ENCODE measurements at places on chromosomes 3 and 15.

- DNase-seq = no peak
Measured at GRCh38 chr3:159937561-159938166, 51.0 kb upstream of the IL12A start.

GRCh38 chr3:46694520-46694919 is 1.0 kb upstream of the ALS2CL start:
- DNase-seq = no peak

GRCh38 chr3:122004991-122005565 is 17.0 kb downstream of the ILDR1 start:
- no peak for DNase-seq

DNA sequence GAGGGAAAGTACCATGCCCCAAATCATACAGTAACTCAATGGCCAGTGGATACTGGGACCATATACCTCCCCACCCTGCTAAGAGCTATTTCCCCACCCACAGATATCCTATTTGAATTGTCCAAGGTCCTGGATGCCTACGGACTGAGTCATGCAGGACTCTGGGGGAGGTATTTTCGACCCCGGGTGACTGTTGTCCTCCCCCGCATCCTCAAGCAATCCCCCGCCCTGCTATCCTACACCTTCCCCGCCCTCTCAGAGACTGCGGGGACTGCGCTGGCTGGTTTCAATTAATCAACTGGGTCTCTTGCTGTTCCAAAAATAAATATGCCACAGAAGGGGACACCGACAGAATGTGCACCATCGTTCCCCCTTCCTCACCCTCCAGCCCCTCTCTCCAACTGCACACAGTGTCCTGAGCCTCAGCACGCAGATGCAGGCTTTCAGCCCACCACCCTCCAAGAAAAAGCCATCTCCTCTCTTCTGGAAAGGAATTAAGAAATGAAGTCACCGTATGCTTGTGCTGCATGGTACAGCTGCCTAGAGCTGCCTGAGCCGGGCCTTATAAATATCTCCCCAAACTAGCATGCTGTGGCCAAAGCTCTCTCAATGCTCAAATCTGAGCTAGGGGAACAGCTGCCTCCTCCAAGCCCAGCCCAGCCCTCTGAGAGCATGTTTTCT is 8.1 kb downstream of the CAV3 start:
- peak; percentile 39 for DNase-seq

DNA sequence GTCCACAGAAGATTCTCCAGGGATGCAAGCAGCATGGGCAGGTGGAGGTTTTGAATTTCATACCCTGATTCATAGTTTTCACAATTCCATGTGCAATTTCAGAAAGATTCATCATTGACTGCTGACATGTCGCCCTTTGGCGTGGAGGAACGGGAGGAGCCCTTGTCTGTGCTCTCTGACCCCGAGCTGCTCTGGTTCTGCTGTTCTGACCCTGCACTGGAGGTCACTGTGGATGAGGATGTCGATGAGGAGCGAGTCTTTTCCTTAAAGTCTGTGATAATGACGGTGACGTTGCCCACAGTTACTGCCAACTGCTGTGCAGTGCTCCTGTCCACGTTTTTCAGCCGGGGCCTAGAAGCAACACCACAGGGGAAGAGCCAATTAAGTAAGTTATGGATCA is 470.0 kb downstream of the SHQ1 start:
- DNase-seq = no peak

- DNase-seq = no peak
Measured at GRCh38 chr15:89802231-89802928, 12.3 kb downstream of the ANPEP start.

GRCh38 chr15:31367730-31368344 is 41.2 kb downstream of the KLF13 start:
- DNase-seq = no peak

DNA sequence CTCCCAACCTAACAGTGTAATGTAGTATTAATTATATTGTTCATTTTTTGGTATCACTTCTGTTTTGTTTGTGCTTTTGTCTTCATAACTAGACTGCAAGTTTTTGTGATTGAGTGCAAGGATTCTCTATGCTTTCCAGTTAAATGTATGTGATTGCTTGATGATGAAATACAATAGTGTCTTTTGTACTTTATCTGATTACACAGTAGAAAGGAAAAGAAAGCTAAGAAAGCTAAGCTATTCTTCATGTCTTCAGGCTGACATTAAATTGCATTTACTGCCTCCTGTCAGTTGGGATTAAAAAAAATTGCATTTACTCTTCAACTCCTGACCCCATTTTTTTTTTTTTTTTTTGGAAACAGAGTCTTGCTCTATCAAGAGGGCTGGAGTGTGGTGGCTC is 28.5 kb downstream of the RTF1 start:
- no peak for DNase-seq

DNA sequence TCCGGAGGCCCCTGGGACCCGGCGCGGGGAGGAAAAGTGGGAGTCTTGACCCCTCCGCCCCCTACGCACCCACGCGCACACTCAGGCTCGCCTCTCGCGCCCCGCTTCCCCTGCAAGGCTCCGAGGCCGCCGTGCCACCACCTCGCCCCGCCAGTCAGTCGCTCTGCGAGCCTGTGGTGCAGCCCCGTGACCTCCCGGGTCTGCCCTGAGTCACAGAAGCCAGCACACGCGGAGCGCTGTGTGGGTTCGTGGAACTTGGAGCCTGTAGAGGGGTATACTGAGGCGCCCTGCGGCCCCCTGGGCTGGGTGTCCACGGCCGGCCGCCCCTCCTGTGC is 380 bp upstream of the ALS2CL start:
- no peak for DNase-seq

DNA sequence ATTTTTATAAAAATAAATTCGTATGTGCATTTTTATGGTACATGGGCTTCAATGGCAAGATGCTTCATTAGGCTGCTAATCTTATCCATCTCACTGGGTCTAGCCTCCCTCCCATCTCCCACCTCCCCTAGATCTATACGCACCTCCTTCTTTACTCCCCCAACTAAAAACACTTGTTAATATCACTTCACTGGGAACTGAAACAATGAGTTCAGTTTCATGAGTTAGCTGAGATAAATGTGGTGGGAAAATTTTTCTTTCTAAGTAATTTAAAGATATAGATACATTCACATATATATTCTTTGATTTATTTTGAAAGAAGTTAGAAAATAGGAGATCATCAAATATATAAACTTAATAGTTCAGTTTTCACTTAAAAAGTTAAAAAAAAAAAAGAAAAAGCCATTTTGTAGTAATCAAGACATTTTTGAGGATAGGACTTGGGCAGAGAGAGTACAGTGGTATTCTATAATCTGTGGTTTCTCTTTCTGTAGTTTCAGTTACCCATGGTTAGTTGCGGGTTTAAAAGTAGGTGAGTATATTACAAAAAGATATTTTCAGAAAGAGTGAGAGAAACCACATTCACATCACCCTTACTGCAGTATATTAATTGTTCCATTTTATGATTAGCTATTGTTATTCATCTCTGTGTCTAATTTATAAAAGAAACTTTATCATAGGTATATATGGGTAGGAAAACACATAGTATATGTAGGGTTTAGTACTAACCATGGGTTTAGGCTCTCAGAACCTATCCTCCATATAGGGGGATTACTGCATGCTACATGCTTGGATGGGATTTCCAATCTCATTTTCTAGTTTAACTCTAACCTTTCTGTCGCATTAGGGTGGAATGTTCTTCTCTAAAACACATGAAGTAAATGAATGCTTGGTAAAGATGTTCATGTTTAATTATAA is 316.0 kb upstream of the CBLB start:
- DNase-seq = no peak

- no peak for DNase-seq
Measured at GRCh38 chr15:56772868-56773639, 39.7 kb upstream of the ZNF280D start.

- no peak for DNase-seq
Measured at GRCh38 chr15:98946301-98947255, 61.0 kb downstream of the PGPEP1L start.

DNA sequence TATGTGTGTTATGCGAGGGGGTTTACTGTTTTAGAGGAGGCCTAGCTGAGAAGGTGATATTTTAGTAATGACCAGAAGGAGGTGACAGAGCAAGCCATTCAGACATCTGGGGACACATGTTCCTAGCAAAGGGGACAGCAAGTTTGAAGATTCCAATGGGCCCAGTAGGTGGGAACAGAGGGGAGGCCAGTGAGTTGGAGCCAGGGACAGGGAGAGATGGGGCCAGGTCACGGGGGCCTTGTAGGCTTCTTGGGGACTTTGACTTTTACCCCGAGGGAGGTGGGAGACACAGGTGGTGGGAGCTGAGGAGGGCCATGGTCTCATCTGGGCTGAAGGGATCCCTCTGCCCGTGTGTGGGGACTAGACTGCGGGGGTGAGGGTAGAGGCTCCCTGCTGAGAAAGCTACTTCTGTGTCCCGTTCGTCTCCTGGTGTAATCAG is 72.5 kb downstream of the MGLL start:
- no peak for DNase-seq

GRCh38 chr15:65058394-65059368 is 9.1 kb downstream of the RASL12 start:
- DNase-seq = no peak

DNA sequence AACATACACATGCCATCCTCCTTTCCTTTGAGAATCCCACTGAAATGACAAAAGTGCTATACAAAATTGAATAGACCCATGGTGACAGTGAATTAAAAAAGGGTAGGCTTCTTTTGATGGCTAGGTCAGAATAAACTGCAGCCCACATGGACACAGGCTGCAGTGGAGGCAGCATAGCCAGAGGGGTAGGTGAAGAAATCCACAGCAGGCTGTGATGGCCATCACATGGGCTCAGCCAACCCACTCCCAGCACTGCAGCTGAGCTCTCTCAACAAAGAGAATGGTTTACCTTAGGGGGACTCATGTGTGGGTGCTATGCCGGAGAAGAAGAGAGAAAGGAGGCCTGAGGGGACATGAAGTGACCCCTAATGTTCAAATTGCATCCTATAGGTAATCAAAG is 331.1 kb downstream of the CHST2 start:
- DNase-seq = no peak

- DNase-seq = no peak
Measured at GRCh38 chr3:14234251-14235002, 55.8 kb downstream of the LSM3 start.

- no peak for DNase-seq
Measured at GRCh38 chr3:50435371-50436113, 67.9 kb downstream of the CACNA2D2 start.

DNA sequence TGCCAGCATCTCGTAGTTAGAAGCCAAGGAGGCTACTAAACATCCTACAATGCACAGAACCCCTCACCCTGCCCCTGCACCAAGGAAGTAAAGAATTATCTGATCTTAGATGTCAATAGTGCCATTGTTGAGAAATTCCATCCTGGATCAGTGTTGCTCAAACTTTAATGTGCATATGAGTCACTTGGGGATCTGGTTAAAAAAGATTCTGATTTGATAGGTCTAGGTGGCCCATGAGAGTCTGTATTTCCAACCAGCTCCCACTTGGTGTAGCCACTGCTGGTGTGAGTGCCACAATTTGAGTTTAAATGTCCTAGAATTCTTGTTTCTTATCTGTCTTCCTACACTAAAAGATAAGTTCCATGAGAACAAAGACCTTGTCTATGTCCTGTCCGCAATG is 43.7 kb downstream of the TMEM45A start:
- DNase-seq = no peak

DNA sequence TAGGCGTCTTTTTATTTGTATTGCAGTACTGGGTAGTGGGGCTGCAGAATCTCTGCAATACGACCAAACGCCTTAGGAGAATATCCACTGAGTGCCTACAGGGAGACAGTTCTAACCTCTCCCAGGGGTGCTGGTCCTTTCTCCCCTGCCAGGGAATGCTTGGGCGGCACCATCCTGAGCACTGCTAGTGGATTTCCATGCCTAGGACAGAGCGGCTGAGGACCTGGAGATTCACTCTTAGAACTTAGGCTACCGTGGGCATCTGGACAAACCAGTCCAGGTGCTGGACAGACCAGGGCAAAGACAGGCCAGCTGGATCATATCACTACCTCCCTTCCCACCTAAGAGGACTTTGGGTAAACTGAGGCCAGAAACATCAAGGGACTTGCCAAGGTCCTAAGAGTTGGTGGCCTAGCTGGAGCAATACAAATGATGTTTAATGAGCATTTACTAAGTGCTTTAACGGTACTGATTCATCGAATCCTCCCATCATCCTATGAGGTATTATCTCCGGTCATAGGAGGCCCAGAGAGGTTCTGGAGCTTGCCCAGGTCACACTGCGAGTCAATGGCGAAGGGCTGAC is 902 bp downstream of the TMEM44 start:
- no peak for DNase-seq

GRCh38 chr15:41331833-41332193 is 578 bp downstream of the OIP5 start:
- DNase-seq = peak; percentile 5

GRCh38 chr3:6189384-6189783 is 671.5 kb upstream of the GRM7 start:
- no peak for DNase-seq

GRCh38 chr3:51637941-51638471 is 33.0 kb upstream of the TEX264 start:
- peak; percentile 25 for DNase-seq

- DNase-seq = no peak
Measured at GRCh38 chr3:48467473-48468267, 21.1 kb downstream of the ATRIP start.

DNA sequence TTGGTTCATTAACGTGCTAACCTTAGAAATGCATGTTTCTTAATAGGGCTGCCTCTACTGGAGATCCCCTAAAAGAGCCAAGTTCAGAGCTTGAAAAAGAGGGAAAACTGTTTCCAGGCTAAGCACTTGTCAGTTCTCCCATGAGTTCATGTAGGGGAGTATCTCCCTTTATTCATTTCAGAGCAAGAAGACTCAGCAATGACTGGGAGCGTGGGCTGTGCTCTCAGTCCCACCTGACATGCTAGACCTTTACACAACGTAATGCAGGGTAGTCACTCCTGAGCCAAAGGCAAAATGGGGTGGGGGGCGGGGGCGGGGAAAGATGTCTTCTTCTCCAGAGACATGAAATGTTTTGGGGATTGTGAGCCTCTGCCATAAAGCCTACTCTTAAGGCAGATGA is 420.1 kb upstream of the MCTP2 start:
- no peak for DNase-seq

GRCh38 chr3:37742121-37742520 is 119.6 kb upstream of the CTDSPL start:
- DNase-seq = no peak

DNA sequence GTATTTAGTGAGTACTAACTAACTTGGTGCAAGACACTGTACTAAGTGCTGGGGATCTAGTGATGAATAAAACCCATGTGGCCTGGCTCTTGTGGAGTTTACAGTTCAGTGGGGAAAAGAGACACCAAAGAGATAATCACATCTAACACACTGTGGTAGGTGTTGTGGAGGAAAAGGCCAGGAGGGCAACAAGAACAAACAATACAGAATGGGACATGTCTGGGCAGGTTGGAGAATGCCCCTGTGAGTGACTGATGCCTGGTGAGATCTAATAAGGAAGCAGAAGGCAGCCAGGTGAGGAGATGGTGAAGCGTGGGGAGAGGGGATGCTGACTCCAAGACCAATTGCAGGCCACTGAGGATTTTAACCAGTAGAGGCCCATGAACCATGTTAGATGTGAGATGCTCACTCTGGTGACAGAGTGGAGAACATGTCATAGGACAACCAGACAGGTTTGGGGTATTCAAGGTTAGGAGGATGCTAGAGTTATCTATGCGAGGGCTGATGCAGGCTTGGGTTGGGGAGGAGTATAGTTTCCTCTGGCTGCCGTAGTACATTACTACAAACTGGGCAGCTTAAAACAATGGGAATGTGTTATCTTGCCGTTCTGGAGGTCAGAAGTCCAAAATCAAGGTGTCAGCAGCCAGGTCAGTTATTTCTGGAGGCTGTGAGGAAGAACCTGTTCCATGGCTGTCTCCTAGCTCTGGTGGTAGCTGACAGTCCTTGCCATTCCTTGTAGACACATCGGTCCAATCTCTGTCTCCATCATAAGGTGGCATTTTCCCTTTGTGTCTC is 81.4 kb downstream of the ARNT2 start:
- no peak for DNase-seq

Data from AG09319 (cell line).